ENCODE measurements at places on chromosomes 2 and 18. TPM values are rescaled to one million over a fixed set of nuclear protein-coding genes. Genes with fewer than 3 reads are reported as not detected.

The SNTG2 gene
- total RNA-seq = not detected

The KCNE4 gene
- total RNA-seq = 43.9 TPM

The SLC16A14 gene
- 4.1 TPM for total RNA-seq

The POTEC gene
- total RNA-seq = under 0.01 TPM

The REG3A gene
- not detected for total RNA-seq

The FOXD4L1 gene
- total RNA-seq = 0.09 TPM

The ELOA2 gene
- total RNA-seq = not detected

The MAP2 gene
- total RNA-seq = 0.71 TPM

The SERPINB4 gene
- 0.14 TPM for total RNA-seq

All from smooth muscle cell of bladder (primary cell).